Chondrocyte (in vitro differentiated cells): ENCODE measurements at places on chromosomes 1 and 21. TPM values are rescaled to one million over a fixed set of nuclear protein-coding genes. Genes with fewer than 3 reads are reported as not detected.

RIPPLY3 gene
- 0.21 to 0.37 TPM in 2 of 3 replicates, not detected in the other for total RNA-seq

ARMH1 gene
- total RNA-seq = 1.3 to 2.1 TPM (median 1.7 TPM) in 3 replicates

SLC2A5 gene
- total RNA-seq = 0.27 to 0.73 TPM (median 0.41 TPM) in 3 replicates

DNA sequence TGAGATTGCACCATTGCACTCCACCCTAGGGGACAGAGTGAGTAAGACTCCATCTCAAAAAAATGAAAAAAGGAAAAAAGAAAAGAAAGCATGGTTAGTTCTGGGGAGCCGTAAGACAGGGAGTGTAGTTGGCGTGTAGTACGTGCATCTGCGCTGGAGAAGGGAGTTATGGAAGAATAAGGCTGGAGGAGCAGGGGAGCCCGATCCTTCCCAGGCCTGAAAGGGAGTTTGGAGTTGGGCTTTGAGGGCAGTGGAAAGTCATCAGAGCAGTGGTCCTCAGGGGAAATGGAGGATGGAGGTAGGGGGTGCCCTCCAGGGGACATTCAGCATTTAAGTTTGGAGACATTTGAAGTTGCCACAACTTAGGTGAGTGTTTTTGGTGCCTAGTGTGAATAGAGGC lies 11.3 kb upstream of the TMEM201 start:
- no peak for DNase-seq

- no peak for DNase-seq
These were observed 19.0 kb downstream of the DHRS3 start for GRCh38 chr1:12598974-12599373.

- no peak for DNase-seq
These were observed 62.8 kb upstream of the C1orf87 start for GRCh38 chr1:60136395-60136794.

DNA sequence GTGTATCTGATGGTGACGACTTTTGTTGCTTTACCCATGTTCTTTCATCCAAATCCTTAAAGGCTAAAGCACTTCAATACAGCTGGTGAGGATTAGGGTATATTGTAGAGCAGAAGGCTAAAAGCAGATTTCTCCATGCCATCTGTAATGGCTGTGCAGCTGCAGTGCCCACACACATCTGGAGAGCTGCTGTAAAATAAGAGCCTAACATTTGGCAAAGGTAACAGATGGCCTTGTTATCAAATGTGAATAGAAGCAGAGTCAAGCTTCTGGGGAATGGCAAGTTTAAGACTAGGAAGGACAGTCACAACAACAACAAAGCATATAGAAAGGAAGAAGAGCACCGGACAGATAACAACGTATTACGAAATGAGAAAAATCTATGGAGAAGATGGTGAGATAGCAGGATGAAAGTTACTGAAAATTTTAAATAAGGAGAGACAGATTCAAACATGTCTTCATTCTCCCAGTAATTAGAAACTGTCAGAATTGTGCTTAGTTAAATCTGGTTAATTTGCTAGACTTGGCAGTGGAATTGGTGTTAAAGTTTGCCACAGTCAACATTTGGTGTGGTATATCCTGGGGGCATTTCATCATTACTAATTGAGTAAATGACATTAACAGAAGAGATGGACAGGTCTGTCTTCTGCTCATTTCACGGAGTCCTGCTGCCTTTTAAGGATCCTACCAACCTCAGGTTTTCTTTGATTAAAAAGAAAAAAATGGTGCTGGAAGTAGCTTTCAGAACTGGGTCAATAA lies 1093.2 kb downstream of the ADGRL2 start:
- no peak for DNase-seq
